A549 (cell line): ENCODE measurements at places on chromosomes 1 and 21.

GRCh38 chr1:31949862-31950261 lies 11.7 kb upstream of the PTP4A2 start:
- no peak for DNase-seq

GRCh38 chr1:95095833-95096217 lies 21.3 kb upstream of the TLCD4 start:
- peak; percentile 25 for DNase-seq

GRCh38 chr1:151458802-151459330 lies 428 bp downstream of the POGZ start:
- peak; percentile 91 for DNase-seq

DNA sequence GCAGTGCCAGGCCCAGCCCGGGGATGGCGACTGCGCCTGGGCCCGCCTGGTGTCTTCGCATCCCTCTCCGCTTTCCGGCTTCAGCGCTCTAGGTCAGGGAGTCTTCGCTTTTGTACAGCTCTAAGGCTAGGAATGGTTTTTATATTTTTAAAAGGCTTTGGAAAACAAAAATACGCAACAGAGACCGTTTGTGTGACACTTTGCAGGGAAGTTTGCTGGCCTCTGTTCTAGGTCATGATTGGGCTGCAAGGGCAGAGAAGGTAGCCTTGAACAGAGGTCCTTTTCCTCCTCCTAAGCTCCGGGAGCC lies 719 bp downstream of the SOD1 start:
- no peak for DNase-seq

- no peak for DNase-seq
Measured at GRCh38 chr1:227785805-227786671, 29.4 kb upstream of the PRSS38 start.

- DNase-seq: no peak
Measured at GRCh38 chr1:63143482-63143881, 178.9 kb upstream of the FOXD3 start.

GRCh38 chr1:24384251-24385090 lies 29.1 kb downstream of the STPG1 start:
- DNase-seq: no peak

DNA sequence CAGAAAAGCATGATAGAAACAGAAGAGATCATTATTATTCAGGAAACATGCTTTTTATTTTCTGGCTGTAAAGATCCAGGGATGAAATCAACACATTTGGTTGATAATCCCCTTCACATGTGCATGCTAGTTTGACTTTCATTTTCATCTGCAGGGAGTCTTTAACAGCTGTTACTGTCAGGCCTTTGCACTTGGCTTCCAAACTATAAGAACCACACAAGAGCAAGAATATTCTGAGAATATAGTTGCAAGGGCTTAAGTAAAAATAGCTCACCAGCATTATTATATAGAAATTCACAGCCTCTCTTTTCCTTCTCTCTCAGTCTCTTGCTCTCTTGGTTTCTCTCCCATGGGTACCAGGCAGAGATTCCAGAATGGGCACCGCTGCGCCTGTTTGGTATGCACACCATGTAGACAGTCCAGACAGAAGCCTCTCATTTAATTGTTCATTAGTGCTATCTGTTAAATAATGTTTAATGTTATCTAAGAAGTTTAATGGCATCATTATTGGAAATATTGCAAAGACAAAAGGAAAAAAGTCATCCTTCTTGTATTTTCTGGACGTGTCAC lies 622.3 kb upstream of the PLXNA2 start:
- DNase-seq: no peak

DNA sequence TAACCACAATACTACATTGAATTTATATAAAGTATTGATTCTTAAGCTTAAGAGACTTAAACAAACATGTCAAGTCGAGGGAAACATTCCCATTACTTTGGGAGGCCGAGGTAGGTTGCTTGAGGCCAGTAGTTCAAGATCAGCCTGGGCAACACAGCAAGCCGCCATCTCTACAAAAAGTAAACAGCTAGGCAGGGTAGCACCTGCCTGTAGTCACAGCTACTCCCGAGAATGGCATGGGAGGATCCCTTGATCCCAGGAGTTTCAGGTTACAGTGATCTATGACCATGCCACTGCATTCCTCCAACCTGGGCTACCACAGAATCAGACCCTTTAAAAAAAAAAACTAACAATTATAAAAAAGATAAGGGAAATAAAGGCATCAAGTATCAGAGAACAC lies 50.4 kb downstream of the EIF4G3 start:
- DNase-seq: no peak

- peak; percentile 33 for DNase-seq
Measured at GRCh38 chr1:94925561-94926125, 1.3 kb downstream of the CNN3 start.

DNA sequence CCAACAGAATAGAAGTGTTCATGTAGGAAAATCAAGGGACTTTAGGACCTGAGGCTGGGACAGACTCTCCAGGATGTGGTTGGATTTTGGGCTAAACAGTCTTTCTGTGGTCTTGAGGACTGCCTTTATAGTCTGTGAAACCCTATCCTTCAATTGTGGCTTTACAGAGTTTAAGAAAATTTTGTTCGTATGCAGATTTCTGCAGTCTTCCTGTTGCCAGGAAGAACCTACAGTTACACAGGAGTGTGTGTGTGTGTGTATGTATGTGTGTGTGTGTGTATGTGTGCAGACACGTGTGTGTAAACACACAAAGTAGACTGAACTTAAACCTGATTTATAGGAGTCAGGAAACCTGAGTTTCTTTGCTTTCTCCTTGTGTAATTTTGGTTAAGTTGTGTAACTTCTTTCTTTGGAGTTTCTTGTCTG lies 22.8 kb downstream of the NEK7 start:
- no peak for DNase-seq

GRCh38 chr1:164930241-164930640 lies 371.3 kb downstream of the PBX1 start:
- DNase-seq: no peak

GRCh38 chr1:115170377-115170776 lies 81.1 kb upstream of the TSPAN2 start:
- no peak for DNase-seq

DNA sequence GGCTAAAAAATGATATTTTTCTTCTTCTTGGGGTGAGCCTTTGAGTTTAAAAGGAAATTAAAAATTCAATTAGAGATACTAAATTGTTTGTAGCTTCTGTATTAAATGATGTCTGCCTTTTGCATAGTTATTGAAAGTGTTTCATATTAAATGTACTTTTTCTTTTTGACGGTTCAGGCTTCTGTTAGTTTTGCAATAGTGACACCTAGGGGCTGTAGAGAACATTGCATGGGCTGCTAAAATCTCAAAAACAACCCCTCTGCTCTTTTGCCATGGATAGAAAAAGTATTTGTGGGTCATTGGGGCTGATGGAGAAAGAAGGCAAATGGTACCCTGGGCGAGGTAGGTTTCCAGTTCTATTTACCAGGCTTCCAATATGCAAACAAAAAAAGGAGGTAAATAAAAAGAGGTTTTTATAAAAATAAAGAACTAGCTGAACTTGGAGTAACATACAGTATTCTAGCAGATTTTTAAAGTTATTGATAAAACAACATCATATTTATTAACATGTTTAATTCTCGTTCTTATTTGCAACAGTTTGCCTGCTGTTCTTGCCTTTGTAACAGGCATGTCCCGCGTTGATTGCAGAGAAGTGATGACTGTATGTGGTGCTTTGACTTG lies 115.4 kb upstream of the HOOK1 start:
- DNase-seq: peak; percentile 30

- no peak for DNase-seq
Measured at GRCh38 chr21:29669416-29669815, 270.4 kb downstream of the GRIK1 start.

GRCh38 chr1:24886241-24886640 lies 43.8 kb downstream of the RUNX3 start:
- no peak for DNase-seq

GRCh38 chr1:162678439-162678838 lies 46.2 kb downstream of the DDR2 start:
- peak; percentile 21 for DNase-seq

- no peak for DNase-seq
Measured at GRCh38 chr1:44447051-44447810, 42.2 kb downstream of the RNF220 start.

DNA sequence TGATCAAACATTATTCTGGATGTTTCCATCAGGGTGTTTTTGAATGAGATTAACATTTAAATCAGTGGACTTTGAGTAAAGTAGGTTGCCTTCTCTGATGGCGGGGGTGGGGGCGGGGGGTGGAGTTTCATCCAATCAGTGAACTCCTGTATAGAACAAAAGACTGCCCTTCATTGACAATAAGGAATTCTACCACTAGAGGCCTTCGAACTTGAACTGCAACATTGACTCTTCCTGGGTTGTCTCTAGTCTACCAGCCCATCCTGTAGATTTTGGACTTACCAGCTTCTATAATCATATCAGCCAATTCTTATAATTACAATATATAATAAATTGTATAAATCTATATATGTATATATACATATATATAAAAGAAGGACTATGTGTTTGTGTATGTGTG lies 520.4 kb upstream of the CXADR start:
- DNase-seq: no peak

DNA sequence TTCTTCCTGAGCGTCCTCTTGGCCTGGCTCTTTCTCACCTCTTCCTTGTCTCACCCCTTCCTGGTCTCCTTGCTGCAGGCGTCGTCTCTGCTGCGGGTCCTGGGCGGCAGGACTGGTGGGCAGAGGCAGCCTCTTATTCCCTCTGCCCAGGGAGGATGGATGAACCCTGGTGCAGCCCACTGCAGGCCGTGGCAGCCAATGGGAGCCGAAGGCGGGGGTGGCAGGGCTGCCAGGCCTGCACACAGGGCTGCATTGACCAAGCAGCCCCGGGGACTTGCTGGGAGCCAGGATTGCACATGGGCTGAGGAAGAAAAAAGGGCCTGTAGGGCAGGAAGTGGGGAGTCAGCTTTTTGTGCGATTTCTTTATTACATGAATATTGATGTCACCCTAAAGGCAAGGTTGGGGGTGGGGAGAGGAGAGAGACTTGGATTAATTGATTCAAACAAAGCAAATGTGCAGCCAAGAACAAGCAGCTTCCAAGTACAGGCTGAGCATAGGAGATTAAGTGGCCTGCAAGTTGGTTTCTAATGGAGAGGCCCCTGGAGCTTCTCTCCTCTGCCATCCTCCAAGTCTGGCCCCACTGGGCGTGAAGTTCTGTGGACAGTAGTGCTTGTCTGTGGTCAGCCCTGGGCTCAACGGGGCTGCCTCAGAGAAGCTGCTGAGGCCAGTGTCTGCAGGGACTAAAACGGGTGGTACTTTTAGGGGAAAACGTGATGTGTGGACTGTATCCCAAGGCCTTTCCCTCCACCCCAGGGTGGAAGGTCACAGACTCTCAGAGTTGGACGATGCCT lies at the start of gene S100B:
S100B (minus strand) TSS at position 108 of the 792 bp plus-strand sequence. CDS start 2,667 bp downstream, outside the sequence.
- no peak for DNase-seq

DNA sequence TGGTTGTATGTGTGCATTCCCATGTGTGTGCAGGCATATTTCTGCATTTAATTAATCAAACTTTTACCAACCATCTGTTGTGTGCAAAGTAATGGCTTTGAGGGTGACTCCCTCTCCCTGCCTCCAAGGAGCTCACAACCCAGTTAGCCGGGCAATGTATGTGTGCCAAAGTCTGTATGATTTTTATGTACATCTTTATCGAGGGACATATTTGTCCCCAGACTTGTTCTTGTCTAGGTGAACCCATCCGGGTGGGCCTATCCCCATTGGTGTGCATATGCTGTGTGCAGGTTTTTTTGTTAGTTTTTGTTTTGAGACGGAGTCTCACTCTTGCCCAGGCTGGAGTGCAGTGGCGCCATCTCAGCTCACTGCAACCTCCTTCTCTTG lies 1.8 kb downstream of the SYTL1 start:
- DNase-seq: no peak

GRCh38 chr1:174262349-174263241 lies 103.3 kb downstream of the RABGAP1L start:
- peak; percentile 53 for DNase-seq

DNA sequence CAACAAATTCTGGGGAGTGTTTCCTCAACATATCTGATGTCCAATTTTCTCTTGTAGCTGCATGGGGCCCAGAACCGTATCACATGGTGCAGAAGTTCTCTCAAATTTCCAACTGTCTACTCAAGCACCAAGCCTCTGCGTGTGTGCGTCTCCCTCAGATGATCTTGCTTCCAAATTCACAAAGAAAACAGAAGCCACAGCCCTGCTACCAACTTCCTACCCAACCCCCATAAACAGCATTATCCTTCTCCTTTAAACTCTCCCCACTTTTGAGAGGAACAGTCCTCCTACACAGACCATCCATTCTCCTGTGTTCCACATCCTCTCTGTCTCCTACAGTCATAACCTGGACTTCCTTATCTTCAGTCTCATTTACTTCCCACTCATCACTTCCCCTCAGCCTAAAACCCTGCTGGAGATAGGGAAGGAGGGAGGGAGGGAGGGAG lies 354.1 kb downstream of the SMYD3 start:
- no peak for DNase-seq

GRCh38 chr1:221739018-221739676 lies 2.7 kb downstream of the DUSP10 start:
- DNase-seq: no peak

DNA sequence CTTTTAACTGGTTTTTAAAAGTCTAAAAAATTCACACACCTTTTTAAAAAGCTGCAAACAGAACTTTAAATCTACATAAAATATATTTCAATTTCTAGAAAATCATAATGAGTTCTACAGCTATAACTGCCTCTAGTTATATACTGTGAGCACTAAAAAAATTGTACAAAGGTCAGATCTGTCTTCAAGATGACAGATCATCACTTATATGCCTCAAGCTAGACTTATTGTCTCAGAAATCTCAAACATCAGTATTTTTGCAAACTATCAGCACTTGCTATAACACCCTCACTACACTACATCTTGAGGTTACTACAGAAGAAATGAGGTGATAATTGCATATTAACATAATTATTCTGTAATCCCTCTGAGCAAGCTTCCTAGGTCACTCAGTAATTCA lies 76.5 kb downstream of the ZNF644 start:
- DNase-seq: no peak

DNA sequence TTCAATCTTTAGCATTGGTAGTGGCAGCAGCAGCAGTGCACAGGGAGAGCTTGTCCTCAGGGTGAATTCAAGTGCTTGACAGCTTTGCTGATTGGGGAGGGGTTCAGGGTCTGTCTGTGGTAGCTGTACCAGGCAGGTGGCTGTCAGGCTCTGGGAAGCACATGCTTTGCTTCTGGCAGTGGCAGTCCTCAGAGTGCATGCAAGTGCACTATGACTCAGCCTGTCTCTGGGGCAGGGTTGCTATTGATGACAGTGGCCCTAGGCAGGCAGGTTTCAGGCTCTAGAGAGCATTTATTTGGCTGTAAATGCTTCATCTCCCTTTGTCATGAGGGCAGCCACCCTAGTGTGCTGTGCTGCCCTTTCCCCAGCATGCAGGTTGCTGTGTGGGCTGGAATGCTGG lies 251.9 kb upstream of the LRRC7 start:
- DNase-seq: no peak

DNA sequence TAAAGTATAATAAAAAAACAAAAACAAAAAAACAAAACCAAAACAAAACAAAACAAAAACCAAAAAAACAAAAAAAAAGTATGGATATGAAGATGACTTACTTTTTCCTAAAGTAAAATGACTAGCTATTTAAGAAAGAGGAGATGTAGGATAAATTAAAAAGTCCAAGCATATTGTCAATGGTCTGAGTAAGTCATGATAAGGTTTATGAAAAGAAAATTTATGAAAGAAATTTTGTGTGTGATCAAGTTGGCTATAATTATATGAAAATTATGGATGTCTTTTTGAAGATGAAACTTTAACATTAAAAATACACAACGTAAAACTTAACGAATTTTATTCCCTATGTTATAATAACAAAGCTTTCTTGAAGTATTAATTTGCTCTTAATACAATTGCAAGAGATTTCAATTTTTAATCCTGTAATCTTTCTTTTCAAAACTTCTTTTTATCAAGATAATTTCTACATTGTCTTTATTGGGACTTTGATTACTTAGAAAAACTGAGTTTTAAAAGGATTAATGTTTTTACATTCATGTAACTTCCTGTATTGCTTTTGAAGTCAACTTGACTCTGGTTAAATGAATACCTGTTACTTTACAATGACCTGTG lies 200.9 kb upstream of the IVNS1ABP start:
- DNase-seq: no peak
